CD8-positive, alpha-beta memory T cell (primary cell): ENCODE measurements at places on chromosomes 13 and 19. TPM values are rescaled to one million over a fixed set of nuclear protein-coding genes. Genes with fewer than 3 reads are reported as not detected.

GRCh38 chr13:81480634-81481033 is 1139.7 kb upstream of the SPRY2 start:
- H3K4me3 ChIP-seq, result no peak overlapping the region
- no peaks in the 10 kb centered on the region for H3K27me3 ChIP-seq
- H3K4me1 ChIP-seq, result no peaks in the 10 kb centered on the region
- H3K27ac ChIP-seq, result no peak overlapping the region
- no peaks in the 10 kb centered on the region for H3K36me3 ChIP-seq

- H3K36me3 ChIP-seq, result no peaks in the 10 kb centered on the region
- no peaks in the 10 kb centered on the region for H3K4me1 ChIP-seq
- no peak for DNase-seq
- H3K27ac ChIP-seq, result no peak overlapping the region
- H3K4me3 ChIP-seq, result no peak overlapping the region
- peaks cover 19% of the 10 kb centered on the region for H3K27me3 ChIP-seq
Measured at GRCh38 chr19:35851213-35852028, 883 bp downstream of the NPHS1 start.

GRCh38 chr13:28012896-28013295 is 24.4 kb upstream of the URAD start:
- no peaks in the 10 kb centered on the region for H3K36me3 ChIP-seq
- DNase-seq, result no peak
- no peak overlapping the region for H3K27ac ChIP-seq
- H3K4me3 ChIP-seq, result no peak overlapping the region
- no peaks in the 10 kb centered on the region for H3K27me3 ChIP-seq
- no peaks in the 10 kb centered on the region for H3K4me1 ChIP-seq

- no peak for DNase-seq
- H3K4me3 ChIP-seq, result no peak overlapping the region
- H3K36me3 ChIP-seq, result no peaks in the 10 kb centered on the region
Measured at GRCh38 chr13:34208336-34208735, 390.4 kb downstream of the RFC3 start.

- DNase-seq, result no peak
- H3K4me1 ChIP-seq, result no peaks in the 10 kb centered on the region
- H3K27ac ChIP-seq, result no peak overlapping the region
- H3K4me3 ChIP-seq, result no peak overlapping the region
- H3K27me3 ChIP-seq, result peaks cover 6% of the 10 kb centered on the region
Measured at GRCh38 chr13:20719783-20720182, 16.3 kb downstream of the IL17D start.

- H3K4me1 ChIP-seq, result peaks cover 32% of the 10 kb centered on the region
- H3K4me3 ChIP-seq, result peak overlapping the region; percentile 4
- peak; percentile 2 for DNase-seq
- H3K27me3 ChIP-seq, result no peaks in the 10 kb centered on the region
- H3K27ac ChIP-seq, result no peak overlapping the region
Measured at GRCh38 chr13:21395953-21396352, 63.1 kb downstream of the ZDHHC20 start.

GRIK5 gene
- total RNA-seq, result 0.31 TPM
